Activated CD4-positive, alpha-beta T cell treated with anti-CD3 and anti-CD28 coated beads for 1 hour (primary cell): ENCODE measurements at places on chromosomes 11 and 22.

DNA sequence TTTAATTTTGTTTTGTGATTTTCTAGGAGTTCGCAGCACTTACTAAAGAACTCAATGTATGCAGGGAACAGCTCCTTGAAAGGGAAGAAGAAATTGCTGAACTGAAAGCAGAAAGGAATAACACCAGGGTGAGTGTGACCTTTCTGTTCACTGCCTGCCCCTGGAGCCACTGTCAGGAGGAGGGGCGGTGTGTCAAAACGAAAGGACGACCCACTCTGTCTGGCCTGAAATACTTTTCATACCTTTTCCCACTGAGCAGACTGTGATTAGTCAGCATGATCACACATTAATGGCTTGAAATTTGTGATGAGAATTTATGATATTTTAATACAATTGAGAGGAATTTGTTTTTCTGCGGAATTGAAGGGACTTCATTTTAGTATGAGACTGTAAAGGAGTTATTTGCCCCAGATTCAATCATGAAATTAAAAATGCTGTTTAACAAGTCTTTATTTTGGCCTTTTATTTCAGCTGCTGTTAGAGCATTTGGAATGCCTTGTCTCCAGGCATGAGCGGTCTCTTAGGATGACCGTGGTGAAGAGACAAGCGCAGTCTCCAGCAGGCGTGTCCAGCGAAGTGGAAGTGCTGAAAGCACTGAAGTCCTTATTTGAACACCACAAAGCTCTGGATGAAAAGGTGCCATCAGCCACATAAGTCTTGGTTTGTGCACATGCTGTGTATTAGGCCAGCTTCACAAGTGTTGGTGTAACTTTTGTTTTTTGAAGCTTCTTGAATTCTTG, 54.1 kb downstream of the PPFIA1 start:
- no peak for DNase-seq

- no peak for DNase-seq
These were observed 712 bp upstream of the SLC2A11 start for GRCh38 chr22:23856721-23857605.

DNA sequence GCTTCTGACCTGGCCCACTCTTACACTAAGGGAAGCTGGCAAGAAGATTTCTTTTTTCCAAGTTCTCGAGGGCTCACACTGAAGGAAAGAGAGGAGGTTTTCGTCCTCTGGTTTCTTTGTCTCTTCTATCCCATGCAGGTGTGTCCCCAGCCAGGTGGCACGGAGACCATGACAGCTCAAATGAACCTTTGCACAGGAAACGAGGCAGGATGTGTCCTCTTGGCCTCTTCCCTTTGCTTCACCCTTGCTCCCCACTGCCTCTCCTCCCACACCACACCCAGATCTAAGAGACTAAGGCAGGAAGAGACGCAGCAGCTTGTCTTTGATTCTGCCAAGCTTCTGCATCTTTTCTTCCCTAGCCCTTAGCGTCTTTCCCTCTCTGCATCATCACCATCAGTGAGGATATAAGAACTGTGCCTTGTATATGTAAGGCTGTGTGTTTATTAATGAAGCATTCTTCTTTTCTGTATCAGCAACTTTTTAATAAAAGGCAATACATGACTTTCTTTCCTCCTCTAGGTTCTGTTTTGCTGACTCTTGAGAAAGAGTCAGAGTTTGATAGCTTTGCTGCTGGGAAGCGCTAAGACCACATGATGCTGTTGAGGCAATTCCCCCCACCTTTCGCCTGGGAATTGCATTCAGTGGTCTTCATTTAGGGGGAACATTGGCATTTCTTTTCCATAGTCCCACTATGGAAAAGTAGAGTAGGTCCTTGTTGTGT, 56.0 kb upstream of the PARVA start:
- no peak for DNase-seq

DNA sequence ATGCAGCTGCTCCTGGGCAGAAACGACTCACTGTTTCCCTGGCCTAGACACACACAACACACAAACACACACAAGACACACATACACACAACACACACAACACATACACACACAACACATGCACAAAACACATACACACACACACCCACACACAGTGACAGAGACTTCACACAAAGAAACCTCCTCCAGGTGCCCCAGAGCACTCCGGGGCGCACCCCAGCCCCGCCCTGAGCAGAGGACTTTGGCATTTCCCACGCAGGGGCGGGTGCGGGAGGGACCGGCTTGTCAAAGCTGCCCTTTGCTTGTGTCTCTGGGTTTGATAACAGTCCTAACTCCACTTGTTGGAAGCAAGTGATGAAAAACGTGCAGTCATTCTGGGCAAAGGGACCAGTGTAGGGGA, 6.5 kb downstream of the APOBEC3A start:
- no peak for DNase-seq

DNA sequence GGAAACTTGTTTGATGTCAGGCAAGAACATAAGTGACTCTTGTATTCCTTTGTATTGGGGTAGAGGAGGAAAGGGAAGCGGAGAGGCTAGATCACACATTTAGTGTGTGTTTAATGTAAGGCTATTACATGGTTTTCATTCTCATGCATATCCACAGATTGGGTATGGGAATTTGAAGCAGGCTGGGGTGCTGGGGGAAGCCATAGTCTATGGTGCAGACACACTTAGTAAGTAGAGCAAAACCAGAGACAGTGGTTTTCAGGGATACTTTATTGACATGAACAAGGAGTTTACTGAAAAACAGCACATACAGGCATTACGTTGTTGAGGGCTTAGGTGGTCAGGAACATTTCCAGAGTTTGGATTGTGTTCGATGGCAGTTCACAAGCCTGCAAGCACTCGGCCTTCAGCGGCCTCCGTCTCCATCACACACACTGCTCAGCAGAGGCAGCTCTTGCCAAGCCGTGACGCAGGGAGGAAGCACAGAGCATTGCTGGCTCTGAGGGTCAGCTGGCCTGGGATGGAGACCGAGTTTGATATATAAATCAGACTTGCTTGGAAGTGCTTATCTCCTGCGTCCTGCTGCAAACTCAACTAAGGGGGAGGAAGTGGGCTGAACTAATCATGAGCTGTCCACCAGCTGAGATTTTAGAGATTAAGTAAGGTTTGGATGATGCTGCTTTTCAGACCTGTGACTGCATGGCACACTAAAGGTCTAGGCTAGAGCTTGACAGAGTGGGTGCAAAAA, 25.3 kb downstream of the SCN3B start:
- no peak for DNase-seq

GRCh38 chr11:57735619-57736298, 5.5 kb upstream of the SELENOH start:
- DNase-seq = no peak

DNA sequence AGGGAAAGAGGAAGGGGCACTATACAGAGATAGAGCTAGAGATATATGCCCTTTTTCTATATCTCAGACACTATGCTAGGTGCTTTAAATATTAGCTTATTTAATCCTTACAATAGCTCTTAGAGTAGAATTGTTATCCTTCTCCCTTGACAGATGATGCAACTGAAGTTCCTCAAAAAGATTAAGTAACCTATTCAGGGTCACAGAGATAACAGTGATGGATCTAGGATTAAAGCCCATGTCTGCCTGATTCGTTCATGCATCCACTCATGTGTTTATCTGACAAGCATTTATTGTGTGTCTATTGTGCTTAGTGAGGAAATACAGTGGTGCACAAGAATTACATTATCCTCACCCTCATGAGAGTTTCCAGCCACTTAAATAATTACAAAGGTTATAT, 8.7 kb downstream of the CCDC83 start:
- DNase-seq = no peak

- DNase-seq = no peak
These were observed 26.8 kb downstream of the TNRC6B start for GRCh38 chr22:40204321-40205116.

DNA sequence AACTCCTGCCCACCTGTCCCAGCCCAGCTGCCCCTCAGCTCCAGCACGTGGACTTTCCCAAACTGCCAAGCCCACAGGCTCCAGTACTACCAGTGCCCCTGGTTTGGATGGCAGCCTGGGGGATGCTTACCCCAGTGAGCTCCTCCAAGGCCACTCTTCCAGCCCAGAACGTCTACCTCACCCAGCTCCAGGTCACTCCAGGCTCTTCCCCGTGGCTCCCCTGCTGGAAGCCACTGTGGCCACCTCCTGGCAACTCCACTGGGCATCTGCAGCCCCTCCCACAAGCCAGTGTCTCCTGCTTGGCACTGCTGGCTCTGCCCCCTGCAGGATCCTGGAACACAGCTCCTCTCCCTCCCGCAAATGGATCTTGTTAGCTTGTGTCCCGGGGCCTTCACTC, 29.3 kb downstream of the LMO1 start:
- DNase-seq = no peak

DNA sequence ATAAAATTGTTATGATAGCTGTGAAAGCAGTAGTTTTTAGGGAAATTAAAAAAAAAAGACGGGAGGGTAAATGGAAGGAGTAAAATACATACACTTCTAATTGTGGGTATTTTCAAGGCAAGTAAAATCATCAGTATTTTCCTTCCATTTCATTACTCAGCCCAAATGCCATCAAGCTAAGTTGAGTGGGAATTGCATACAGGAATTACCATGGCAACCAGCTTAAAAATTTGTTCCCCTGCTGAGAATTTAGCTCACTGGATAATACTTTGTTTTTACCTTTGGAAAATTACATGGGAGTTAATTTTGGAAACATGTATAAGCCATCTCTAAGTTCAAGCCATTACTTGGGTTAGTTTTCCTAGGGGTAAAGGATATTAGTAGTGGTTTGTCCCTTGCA, 1873.4 kb downstream of the LRRC4C start:
- no peak for DNase-seq

DNA sequence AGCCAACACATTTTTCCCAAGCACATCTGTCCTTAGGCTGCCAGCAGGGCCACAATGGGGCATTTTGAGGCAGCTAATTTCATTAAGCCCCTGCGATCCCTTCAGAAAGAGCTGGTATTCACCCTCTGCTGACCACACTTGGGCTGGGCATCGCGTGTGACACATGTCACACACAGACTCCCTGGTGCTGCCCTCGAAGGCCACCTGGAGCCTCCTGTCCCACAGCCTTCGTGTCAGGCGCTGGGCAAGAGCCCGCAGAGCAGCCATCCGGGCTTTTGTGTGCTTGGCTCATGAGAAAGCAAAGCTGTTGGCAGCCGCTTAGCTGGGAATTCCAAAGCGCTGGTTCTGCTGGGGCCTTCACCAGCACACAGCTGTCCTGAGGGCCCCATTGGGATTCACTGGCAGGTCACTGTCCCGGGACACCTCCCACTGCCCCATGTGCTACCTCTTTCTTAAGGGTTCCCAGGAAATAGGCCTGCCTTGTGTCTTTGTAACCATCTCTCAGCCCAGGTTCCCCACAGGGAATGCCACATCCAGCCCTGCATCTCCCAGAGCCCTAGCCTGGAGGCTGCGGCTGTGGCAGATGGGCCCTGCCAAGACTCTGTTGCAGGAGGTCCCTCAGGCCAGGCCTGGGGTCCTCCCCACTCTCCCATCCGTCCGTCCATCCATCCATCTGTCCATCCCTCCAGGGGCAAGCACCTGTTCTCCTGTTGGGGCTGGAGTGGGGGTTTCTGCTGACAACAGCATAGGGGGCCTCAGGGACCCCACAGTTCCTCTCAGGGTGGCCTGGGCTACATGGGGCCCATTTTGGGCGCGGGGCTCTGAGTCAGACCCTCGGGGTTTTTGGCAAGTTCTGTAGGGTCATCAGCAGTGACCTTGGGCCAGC, 4.9 kb downstream of the CLDN5 start:
- no peak for DNase-seq

DNA sequence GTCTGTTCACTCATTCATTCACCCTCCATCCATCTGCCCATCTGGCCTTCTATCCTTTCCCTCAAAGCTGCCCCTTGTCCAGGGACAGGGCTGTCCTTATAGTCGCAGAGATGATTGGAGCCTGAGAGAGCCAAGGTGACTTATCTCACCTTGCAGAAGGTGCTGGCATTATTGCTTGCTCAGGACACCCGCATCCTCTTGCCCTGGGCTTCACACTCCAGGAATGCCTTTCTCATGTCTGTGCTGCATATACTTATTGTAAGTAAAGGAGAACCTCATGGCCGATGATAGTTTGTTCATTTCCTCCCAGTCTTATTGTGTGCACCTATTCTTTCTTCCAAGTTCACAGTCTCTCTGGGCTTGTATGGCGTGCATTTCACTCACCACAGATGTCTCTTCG, 49.1 kb upstream of the CCDC188 start:
- no peak for DNase-seq

- DNase-seq = no peak
These were observed 34.6 kb downstream of the CLDN25 start for GRCh38 chr11:113814181-113814580.

DNA sequence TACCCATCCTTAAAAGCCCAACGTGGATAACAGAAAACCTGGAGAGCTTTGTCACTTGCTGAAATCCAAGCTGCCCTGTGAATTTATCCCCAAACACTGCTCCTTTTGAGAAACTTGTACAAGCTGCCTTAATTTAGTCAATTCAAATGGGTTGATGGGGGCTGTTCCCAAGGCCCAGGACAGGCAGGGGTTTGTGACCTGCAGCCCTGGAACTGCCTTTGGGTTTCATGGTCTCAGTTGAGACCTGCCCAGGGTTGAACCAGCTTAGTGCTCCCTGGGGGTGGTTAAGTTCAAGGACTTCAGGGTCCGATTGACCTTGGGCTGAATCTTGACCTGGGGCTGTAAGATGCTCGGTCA, 112.1 kb upstream of the OR4B1 start:
- DNase-seq = no peak

DNA sequence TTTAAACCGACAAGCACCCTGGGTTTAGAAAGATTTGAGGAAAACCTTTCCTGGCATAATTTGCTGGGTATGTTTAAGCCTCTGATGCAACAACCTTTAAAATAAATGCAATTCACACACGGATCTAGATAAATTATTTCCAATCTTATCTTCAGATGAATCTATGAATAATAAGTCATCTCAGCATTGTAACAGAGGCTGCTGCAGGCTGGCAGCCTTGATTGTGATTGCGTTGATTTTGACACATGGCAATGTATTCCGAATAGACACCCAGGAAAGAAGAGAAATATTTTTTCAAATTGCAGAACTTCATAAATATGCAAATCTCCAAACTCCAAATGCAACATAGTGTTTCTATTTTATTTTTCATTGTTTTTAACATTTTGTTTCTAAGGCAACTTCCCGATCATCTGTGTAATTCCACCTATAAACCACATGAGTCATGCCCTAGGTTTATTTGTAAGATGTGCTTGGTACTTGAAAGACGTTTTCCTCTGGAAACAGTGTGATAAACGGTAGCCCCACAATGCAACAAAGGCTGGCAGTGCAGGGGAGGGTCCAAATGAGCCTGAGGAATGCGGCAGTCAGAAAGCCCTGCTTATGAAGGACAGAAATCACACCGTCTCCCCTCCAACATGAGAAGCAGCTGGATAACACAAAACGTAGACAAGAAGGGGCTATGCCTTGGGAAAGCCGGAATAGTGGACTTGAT, 359.0 kb downstream of the BRD1 start:
- DNase-seq = no peak

DNA sequence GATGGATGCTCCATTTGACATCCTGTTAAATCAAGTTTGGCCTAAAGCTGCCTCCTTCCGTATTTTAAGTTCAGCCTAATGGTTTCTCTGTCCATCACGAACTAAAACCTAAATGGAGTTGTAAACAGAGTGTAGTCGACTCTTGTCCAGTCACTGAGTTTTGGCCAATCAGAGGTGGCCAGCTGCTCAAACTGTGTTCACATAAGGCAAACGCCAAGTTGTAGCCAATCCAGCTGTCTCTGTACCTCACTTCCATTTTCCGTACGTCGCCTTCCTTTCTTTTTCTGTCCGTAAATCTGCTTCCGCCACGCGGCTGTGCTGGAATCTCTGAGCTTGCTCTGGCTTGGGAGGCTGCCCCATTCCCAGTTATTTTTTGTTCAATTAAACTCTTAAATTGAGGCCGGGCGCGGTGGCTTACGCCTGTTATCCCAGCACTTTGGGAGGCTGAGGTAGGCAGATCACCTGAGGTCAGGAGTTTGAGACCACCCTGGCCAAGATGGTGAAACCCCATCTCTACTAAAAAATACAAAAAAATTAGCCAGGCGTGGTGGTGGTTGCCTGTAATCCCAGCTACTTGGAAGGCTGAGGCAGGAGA, 20.7 kb upstream of the CARS1 start:
- no peak for DNase-seq
